ENCODE measurements at places on chromosomes 4 and X.

- no peak for DNase-seq
These were observed 718.9 kb downstream of the ARAP2 start for GRCh38 chr4:35525192-35525978.

DNA sequence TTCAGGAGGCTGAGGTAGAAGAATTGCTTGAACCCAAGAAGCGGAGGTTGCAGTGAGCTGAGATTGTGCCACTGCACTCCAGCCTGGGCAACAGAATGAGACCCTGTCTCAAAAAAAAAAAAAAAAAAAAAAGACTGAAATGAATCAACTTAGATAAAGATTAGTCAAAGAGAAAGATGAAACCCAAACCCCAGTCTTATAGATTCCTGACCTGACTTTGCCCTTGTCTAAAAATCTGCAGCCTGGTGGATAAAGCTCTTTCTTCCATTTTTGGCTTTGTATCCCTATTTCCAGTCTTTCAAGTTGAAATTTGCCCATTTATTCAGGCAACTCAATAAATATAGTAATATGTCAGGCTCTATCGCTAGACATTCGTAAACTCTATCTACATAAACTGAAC is 39.3 kb upstream of the SPINK2 start:
- no peak for DNase-seq

DNA sequence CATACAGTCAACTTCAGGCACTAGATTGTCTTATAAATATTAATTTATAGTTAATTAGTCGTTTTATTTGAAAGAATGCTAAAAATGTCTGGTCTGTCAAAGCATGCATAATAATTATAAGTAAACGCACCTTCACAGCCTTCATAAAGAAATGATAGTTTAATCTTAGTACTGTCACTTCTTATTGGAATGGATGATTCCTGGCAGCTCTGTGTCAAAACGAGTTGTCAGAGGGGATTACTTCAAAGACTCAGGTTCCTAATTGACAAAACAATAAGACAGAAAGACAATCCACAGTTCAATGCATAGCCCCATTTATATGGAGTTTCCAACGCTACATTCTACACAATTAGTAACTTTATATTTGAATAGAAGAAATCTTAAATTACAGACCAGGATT is 461.3 kb upstream of the TECRL start:
- no peak for DNase-seq

DNA sequence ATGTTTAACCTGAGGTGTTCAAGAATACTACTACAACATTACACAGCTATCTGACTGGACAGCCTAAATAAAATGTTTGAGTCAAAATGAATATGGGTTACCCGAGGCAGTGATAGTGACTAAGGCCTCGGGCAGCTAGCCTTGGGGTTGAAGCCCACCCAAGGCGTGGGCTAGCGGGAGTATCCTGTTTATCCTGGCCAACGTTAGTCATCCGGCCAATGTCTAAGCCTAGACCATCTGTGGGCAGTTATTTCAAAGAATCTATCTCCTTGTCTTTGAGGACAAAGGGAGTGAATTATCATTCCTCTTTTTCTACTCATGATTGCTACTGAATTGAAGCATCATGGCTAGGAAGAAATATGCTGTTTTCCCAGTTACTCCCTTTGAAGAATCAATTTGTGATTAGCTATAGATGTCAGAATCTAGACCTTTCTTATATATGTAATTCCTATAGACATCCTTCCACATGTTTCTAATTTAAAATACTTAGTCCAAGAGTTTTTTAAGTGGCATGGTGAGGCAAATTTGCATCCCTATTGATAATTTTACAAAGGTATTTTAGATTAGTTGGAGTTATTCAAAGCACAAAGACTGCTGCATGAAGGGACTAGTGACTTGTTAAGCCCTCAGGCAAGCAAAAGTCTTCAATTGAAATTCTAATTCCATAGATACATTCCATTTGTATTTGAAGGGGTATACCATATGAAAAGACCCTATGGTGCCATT is 6.0 kb upstream of the PDGFC start:
- peak; percentile 97 for DNase-seq

DNA sequence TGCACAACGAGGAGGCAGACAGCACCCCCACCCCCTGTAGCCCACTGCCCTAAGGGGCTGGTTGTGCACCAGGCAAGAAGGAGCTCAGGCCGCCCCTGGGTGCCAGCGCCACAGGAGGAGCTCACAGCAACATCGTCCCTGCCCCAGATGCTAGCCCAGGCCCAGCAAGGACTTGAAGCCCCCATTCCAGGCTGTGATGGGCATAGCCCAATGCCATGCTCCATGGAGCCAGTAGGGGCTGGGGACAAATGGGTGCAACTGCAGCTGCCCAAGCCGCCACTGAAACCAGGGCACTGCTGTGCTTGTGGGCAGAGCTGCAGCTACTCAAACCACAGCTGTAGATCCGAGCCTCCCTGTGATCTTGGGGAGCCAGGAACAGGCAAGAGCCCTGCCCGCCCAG is 241.3 kb upstream of the GIMD1 start:
- DNase-seq, result no peak

DNA sequence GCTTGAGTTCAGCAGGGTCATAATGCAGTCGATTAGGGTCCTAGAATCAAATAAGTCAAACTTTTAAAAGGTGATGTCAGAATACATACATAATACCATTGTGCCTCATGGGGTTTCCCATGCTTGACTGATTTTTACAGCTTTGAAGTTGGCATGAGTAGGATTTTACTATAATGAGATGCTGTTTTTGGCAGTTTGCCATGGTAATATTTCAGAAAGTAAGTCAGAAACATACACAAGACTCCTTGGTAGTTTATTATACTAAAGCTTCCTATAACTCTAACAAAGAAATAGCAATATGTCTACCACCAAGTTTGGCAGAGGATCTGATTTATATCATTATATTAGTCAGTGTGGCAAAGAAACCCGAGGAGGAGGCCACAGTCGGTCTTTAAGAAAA is 45.2 kb downstream of the PHKA2 start:
- peak; percentile 11 for DNase-seq

DNA sequence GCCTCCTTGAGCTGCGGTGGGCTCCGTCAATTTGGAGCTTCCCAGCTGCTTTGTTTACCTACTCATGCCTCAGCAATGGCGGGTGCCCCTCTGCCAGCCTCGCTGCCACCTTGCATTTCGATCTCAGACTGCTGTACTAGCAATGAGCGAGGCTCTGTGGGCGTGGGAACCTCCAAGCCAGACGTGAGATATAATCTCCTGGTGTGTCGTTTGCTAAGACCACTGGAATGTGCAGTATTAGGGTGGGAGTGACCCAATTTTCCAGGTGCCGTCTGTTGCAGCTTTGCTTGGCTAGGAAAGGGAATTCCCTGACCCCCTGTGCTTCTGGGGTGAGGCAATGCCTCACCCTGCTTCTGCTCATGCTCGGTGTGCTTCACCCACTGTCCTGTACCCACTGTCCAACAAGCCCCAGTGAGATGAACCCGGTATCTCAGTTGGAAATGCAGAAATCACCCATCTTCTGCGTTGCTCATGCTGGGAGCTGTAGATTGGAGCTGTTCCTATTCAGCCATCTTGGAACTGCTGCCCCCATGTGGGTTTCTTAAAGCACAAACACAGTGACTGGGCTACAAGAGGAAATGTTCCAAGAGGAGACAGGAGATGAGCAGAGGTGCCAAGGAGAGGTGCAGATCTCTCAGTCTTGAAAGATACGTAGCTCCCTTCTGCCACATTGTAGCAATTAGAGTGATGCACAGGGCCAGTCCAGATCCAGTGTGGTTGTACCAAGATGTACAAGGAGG is 193.0 kb upstream of the IGFBP7 start:
- peak; percentile 2 for DNase-seq

Data from iris pigment epithelial cell (primary cell).